ENCODE measurements at places on chromosomes 5 and 9.
A peak's percentile ranks its signal among the peaks of the same experiment; 100 is the strongest.

GRCh38 chr5:23302438-23302837, 205.0 kb upstream of the PRDM9 start:
- DNase-seq: peak; percentile 7

GRCh38 chr5:132976852-132977251, 13.4 kb upstream of the AFF4 start:
- DNase-seq: no peak

DNA sequence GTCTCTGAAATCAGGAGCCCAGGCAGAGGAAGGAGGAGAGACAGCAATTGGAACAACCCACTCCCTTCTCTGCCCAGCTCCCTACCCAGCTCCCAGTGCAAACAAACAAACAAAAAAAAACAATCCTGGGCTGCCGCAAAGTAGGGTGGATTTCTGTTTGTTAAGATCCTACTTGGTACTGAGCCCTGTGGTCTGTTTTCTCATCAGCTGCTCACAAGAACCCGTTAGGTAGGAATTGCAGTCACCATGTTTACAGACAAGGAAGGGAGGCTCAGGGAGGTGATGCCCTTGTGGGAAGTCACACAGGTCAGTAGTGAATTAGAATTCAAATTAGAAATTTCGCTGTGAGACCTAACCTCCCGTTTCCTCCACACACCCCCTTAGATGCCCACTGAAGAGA, 128.8 kb upstream of the RAD23B start:
- DNase-seq: no peak

DNA sequence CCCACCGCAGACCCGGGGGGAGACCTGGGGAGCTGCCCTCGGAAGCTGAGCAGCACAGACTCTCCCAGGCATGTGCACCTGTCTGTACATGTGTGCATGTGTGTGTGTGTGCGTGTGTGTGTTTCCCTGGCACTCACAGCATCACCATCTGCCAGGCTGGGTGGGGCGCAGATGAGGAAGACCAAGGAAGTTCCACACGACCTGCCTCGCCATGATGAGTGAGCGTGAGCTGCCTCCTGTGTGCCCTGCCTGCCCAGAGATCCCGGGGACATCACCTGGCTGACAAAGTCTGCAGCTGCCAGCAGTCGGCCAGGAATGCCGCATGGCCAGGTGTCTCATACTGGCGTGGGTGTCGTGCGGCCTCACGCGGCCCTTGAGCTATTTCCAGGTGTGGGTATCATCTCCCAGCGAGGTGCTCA, 4.0 kb upstream of the GPSM1 start:
- DNase-seq: no peak

DNA sequence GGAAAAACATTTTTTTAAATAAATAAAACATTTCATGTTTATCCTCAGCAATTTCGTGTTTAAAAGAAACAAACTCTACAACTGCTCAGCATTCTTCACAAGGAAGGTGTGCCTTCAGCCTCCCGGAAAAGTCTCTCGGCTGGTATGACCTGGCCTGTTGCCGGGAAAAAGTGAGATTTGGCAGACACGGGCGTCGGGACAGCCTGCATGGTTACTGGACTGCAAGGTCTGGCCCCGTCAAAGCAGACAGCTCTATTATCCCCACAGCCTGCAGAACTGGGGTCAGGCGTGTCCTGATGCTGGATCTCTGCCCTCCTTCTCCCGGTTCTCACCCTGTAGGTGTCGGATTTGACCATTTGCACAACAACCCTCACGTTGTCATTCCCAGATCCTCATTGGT, 120.3 kb upstream of the SPATA31C2 start:
- no peak for DNase-seq

GRCh38 chr9:133160742-133161546, 2.8 kb downstream of the GBGT1 start:
- peak; percentile 52 for DNase-seq

DNA sequence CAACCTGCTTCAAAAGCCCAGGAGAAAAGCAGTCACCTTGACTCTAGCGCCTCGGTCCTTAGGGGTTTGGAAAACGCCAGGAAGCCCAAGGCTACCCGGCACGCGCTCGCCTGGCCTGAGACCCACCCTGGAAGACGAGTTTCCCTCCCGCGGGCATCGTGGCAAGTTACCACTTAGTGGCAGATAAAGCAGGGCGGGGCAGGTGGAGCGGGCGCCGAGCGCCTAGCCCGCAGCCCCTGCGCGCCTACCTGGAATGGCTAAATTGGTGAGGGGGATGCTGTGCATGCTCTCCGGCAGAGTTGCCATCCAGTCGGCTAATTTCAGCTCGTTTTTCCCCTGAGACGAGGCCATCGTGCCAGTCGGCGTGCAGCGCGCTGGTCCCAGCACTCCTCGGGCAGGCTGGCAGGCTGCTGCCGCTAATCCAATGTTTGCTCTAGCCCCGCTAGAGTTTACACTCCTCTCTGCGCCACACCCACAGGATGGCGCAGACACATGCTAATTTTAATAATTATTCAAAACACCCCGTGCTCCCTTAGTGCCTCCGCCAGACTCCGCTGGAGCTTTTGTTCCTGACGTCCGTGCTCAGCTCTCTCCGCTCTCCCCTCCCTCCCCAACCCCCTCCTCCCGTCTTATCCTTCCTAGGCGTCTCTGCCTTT, at the start of gene PLCXD3:
TSS of gene PLCXD3 (minus strand) at position 426 of the 656 bp plus-strand sequence. CDS start at position 351, 75 bp downstream.
- no peak for DNase-seq

DNA sequence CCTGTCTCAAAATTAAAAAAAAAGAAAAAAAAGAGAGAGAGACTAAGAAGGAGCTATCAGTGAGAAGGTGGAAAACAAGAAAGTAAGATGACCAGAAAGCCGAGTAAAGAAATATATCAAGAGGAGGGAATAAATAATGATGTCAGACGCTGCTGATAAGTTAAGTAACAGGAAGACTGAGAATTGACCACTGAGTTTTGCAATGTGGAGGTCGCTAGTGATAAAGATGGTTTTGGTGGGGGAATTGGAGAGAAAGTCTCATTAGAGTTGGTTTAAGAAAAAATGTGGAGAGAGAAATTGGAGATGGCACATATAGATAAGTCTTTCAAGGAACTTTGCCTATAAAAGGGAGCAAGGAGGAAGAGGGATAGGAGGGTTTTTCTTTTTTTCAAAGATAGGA, 91.9 kb downstream of the RAD23B start:
- no peak for DNase-seq

DNA sequence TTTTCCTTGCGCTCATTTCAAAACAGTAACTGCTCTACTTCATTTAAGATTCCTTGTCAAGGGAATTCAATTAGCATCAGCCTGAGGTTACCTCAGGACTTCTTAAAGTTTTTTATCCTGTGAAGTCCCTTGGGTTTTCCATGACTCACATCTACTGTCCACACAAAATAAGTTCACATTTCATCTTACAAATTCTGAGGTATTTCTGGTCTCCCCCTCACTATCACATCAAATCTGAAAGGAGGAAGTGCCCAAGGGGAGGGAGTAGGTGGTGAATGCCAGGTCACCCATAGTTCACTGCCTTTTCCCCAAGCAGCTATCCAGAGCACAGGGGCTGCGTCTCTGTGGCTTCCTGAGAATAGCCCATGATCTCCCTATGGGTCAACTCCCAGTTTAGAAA, 227.1 kb upstream of the NREP start:
- DNase-seq: no peak

DNA sequence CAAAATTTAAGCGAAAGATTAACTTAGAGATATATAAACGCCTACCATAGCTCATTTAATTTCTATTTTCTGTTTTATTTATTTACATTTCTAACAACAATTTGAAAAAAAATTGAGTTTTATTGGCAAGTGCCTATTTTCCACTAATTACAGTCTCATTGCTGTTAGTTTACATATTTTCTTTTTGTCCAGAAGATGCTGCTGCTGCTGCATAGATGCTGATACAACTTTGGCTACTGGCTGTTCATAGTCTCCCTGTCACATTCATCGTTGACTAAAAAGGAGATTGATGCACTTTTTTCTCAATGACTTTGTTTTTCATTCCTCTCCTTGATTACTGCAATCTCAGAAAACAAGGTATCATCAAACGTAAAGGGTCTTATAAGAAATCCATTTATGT, 235.4 kb downstream of the CDH9 start:
- DNase-seq: no peak

DNA sequence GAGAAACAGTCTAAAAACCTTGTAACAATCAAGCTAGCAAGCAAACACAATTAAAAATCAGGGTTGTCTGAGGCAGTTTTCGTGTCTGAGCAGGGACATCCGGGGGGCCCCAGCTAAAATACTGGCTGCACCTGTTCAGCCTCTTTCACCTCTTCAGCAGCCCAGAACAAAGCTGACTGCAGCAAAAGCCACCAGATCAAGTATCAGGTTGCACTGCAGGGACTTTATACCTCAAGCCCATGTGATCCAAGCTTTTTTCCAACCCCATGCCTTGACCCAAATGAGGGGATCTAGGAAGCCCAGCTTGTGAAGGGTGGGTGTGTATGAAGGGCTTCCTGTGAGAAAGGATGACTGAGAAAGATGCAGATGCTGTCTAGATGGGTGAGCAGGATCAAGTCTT, 133.4 kb downstream of the SEMA6A start:
- no peak for DNase-seq

GRCh38 chr5:76086095-76086494, 2.9 kb downstream of the SV2C start:
- no peak for DNase-seq

DNA sequence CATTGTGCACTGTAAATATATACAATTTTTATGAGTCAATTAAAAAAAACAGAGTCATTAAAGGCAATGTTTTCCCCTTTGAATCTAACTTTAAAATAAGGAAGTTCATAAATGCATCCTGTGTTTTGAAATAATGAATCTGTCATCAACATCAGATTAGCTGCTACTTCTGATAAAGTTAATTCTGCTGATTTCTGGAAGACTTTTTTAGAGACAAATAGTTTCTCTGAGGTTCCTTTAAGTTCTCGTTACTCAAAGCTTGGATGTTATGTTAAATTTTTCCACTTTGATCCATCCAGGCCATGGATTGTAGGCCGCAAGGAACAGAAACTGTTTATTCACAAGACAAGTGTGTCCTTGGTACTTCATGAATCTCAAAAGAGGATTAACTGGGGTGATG, 115.5 kb downstream of the CARTPT start:
- no peak for DNase-seq

DNA sequence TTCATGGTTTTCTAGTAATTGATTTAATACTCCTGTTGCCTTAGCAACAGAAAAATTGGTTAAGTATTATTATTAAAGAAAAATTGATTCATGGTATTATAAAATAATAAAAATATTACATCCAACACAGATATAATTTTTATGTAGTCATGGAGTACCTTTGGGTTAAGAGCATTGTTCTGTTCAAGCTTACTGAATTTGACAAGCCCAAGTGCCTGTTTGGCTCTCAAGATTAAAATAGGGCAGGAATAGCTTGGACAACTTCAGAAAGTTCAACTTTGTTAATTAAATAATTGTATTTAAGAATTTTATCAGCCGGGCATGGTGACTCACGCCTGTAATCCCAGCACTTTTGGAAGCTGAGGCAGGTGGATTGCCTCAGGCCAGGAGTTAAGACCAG, 82.0 kb downstream of the NIPBL start:
- no peak for DNase-seq

GRCh38 chr5:56735849-56736641, 79.3 kb upstream of the MAP3K1 start:
- DNase-seq: no peak

GRCh38 chr5:158925314-158925713, 174.4 kb downstream of the EBF1 start:
- DNase-seq: no peak

GRCh38 chr5:170861917-170862766, at the start of gene RANBP17:
Gene RANBP17, plus strand, starts transcription at chr5:170862018.
- peak; percentile 76 for DNase-seq

GRCh38 chr9:72480921-72481320, 40.5 kb upstream of the TMC1 start:
- DNase-seq: peak; percentile 43

Measured in ACHN (cell line).